ENCODE measurements at places on chromosomes 16 and 17.

- no peak for DNase-seq
Measured at GRCh38 chr17:70021726-70022125, 53.3 kb upstream of the KCNJ16 start.

DNA sequence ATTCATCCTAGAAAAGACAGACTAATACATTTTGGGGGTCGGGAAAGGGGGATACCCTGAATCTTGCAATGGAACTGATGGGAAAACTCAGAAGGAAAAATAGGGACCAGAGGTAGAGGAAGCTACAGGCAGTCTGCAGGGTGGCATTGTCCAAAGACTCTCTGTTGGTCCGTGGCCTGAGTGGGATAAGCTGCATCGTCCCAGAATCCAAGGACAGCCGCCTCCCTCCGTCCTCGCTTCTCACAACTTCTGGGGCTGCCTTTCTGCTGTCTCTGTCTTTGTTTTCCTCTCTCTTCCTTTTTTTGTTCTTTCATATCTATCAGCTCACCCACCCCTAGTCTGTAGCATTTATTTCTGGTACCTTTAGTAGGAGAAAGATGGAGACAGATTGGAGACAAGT is 1052.6 kb upstream of the RBFOX1 start:
- DNase-seq: no peak

- DNase-seq: no peak
Measured at GRCh38 chr17:16888413-16889087, 83.4 kb downstream of the TNFRSF13B start.

DNA sequence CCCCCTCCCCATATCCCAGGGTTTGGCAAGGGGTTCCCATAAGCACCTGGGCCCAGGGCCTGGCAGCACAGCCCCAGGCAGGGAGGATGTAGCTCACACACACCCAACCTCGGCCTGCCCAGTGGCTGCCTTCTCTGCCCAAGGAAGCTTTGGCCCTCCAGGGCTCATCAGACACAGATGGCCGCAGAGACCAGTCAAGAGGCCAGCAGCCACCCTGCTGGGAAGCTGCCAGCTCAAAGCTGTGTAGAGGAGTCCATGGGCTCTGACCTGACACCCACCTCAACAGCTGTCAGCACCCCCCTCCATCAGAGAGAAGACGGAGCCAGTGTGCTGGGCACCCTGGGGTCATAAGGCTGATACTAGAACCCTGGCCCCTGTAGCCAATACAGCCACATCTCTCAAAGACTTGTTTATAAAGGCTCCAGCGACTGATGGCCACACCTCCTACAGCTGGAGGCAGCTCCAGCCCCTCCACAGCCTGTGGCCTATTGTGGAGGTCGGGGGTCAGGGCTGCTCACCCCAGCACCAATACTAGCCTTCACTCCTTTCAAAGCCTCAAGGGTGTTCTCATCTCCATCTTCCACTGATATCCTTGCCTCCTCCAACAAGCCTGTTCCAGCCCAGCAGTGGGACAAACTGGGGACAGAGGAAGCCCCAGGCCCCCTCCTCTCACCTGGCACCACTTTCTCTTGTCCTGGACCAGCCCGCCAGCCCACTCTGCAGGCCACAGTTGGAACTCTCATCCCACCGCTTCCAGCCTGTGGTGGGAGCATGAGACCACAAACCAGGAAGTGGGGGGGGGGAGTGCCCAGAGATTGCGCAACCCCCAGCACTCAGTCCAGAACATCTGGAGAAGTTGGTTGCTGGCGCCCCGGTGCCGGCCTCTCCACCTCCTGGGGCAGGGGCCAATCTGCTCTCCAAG is 2.2 kb upstream of the MPG start:
- DNase-seq: no peak

DNA sequence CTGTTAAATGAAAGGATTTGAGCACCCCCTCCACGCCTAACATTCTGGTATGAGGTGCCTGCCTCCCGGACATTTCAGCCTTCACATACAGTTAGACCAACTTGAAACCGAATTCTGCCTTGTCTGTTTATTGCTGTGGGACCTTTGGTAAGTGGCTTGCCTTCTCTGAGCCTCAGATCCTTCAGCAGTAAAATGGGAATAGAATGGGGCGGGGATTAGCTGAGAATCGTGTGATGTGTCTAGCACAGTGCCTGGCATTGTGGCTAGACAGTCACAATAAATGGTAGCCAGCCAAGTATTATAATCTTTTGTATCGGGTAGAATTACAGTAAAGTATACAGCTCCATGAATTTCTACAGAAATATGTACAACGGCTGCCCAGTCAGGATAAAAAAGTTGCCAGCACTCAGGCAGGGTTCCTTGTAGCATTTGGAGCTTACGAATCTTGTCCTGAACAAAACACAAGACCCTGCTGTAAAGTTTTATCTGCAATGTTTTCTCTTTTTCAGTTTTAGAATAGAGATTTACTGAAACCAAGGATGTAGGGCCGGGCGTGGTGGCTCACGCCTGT is 786 bp downstream of the TMC7 start:
- DNase-seq: no peak

DNA sequence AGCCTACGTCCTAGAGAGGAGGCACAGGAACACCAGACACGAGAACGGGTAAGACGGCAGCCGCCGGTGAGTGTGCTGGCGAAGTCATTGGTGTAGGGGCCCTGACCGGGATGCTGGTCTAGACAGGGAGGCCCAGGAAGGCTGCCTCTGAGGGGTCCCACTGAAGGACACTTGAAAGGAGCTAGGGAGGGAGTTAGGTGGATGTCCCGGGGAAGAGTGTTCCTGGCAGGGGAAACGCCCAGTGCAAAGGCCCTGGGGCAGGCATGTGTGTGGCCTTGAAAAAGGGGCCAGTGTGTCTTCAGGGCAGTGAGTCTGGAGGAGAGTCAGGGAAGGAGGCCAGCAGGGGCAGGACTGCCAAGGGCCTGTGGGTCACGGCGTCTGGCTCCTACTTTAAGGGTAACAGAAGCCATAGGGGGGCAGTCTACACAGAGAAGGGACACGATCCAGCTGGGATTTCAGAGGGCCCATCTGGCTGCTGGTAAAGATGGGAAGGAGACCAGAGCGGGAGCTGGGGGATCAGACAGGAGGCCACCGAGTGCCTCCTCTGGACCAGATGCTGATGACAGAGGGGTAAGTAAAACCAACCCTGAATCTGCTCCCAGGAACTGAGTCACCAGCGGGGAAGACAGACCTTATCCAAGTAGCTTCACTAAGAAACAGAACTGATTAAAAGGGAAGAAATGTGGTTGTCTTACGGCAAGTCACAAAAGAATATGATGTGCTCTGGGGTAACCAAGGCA is 115.9 kb downstream of the LITAF start:
- DNase-seq: no peak

Data from SK-N-MC (cell line).